Globus pallidus (tissue), 1 donor: ENCODE measurements at places on chromosomes 2 and 18.

- DNase-seq: no peak
Measured at GRCh38 chr18:78406743-78407465, 572.7 kb upstream of the SALL3 start.

DNA sequence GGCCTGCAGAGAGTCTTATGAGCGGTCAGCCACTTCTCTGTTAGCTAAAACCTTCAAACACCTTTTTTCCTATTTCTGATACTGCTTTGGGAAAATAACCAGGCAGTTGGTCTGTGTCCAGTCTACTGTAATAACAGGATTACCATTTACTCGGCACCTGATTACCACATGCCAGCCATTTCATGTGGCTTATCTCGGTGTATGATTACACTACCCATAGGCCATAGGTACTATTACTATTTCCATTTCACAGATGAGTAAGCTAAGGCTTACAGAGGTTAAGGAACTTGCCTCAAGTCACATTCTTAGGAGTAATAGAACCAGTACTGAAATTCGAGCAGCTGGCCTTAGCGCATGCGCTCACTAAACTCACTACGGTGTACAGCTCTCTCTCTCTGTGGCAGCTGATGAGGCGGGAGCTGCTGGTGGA is 147.2 kb upstream of the L3MBTL4 start:
- DNase-seq: no peak

DNA sequence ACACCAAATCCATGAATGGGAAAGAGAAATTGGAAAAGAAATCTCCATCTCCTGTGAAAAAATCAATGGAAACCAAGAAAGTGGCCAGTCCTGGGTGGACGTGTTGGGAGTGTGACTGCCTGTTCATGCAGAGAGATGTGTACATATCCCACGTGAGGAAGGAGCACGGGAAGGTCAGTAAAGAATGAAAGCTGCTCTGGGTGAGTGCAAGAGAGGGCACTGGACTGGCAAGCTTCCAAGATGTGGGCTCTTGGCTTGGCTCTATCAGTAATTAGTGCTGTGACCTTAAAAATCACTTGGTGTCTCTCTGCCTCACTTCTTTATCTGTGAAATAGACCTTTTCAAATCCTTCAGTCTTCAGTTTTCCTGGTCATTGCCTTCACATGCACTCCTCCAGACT is 89.0 kb downstream of the ZNF532 start:
- no peak for DNase-seq

DNA sequence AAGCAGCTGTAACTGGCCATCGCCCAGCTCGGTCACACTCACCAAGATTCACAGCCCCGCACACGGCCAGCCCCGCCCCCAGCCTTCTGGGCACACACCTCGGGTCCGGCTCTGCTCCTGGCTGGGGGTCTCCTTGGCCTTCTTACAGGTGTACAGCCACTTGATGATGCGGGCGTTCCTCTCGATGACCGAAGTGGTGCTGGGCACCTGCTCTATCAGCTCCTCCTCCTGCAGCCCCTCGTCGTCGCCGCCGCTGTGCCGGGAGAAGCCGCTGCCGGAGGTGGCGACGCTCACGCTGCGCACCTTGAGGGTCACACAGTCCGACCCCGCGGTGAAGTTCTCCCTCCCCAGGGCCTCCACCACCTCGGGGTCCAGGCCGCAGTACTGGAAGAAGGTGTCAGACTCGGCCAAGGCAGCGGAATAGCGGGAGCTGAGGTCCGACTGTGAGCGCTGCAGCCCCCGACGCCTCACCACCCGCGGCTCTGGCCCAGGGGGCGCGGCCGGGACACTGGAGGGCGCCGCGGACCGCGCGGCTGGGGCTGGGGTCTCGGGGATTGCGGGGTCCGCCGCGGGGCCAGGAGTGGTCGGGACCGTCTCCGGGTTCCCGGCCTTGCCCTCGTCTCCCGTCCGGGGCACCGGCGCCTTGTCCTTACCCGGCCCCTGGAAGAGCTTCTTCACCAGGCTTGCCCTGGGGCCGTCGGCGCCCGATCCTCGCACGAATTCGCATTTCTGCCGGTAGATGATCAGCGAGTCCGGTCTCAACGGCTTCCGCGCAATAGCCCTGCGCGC is 769 bp downstream of the FAM110C start:
- DNase-seq: no peak

GRCh38 chr18:53754154-53754553 is 470.3 kb downstream of the MBD2 start:
- DNase-seq: no peak

DNA sequence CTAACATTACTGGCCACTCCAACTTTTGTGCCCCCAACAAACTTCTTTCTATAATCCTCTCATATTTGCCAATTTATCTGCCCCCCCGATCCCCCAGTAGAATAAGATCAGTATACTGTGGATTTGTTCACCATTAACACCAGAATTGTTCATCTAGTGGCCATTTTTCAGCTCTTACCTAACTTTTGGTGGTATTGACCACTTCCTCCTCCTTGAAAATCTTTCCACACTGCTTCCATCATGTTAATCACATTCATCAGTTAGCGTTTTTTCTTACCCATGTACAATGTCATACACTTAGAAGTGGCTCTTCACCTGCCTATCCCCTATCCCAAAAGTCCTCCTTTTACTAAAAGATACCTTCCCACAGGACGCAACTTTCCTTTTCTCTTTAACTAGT is 6.1 kb downstream of the IMPACT start:
- DNase-seq: no peak

GRCh38 chr2:199485732-199486335 is 28.1 kb upstream of the SATB2 start:
- peak; percentile 62 for DNase-seq

- no peak for DNase-seq
Measured at GRCh38 chr2:162011706-162012564, 62.1 kb downstream of the DPP4 start.

DNA sequence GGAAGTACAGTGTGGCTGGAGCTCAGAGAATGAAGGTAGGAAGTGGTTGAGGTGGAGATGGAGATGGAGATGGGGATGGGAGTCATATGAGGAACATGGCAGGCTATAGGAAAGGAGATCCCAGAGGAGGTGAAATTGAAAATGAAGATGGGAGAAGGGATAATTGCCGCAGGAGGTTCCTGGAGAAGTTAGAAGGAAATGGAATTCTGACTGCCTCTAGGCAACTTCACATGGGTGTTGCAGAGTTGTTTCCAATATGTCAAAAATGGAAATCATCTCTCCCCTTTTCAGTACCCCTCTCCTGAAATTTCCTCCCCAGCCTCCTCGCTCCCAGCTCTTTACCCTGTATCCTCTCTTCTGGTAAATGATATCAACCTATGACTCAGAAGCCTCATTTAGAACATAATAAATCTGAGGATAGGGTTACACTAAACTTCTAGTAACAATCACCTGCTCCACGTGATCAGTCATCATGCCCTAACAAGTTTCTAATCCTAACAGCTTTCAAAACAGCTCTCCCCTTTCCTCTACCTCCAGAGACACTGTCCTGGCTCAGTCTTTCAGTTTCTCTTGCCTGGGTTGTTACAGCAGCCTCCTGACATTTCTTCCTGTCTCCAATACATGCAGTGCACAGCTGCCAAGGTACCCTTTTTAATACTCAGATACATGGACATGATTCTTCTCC is 201.9 kb upstream of the RBMS1 start:
- DNase-seq: no peak

DNA sequence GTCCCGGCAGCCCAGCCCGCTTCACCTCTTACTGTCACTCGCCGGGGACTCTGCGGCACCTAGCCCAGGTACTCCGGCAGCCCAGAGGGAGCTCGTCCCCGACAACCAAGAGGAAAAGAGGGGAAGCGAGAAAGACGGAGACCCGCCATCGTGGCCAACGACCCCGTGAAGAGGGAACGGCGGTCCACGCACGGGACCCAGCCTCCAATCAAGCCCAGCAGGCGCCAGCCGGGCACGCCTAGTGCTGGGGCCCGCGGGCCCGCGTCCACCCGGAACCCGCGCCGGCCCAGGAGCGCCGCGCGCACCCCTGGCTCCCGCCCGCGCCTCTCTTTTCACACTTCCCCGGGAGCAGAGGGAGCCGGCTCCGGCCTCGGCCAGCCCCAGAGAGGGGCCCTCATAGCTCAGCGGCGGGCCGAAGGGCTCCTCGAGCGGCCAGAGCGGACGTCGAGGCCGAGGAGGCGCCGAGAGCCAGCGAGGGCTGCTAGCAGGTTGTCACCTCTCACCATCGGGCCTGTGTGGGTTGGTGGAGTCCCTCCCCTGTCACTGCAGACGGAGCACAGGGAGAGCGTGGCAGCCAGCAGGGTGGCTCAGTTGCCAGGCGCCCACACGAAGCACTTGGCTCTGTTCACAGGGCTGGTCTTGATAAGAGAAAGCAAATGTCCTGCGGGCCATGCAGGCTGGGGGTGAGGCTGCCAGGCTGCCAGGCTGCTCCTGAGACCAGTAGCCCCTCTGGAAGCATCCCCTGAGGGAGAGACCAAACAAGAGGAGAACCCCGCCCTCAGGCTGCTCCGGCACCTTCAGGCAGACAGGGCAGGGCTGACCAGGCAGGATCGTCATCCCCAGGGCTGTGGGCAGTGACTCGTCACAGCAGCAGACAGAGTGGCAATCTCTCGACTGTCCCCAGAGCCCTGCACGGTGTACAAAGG is 36.9 kb upstream of the KLF11 start:
- no peak for DNase-seq

DNA sequence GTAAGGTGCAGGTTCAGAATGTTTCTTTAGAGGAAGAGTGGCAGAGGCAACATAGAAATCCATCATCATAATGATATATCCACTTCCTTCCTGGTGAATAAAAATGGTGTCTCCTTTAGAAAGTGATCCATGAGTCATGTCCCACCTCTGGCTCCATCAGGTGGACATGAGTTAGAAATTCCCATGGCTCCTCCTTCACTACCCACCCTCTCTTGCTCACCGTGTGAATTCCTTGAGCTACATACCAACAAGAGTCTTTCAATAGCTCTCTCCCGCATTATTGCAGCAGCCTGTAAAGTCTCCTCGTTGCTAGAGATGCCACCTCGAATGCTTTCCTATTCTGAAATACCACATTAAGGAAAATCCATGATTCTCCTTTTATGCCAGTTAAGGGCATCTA is 317.6 kb downstream of the LNPK start:
- no peak for DNase-seq

- DNase-seq: no peak
Measured at GRCh38 chr2:51213826-51214225, 181.9 kb upstream of the NRXN1 start.

- no peak for DNase-seq
Measured at GRCh38 chr2:213228638-213229037, 55.6 kb upstream of the SPAG16 start.

DNA sequence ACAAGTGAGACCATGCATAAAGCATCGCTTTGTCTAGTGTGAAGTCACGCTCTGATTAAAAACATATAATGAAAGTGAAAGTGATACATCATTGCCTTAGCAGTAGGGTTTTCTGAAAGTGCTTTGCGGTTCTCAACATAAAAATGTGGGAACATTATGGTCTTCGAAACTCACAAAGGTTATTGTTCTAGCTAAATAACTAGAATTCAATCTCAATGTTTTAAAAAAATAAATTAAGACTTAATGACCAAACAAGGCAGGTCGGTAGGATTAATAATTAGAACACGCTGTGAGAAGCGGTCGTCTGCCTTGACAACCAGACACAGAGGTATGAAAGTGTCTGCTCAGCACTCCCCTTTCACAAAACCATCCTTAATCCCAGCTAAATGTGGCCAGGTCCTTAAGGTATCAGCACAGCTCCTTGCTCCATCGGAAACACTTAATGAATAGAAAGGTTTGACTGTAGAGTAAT is 42.2 kb downstream of the KLHL14 start:
- DNase-seq: no peak
